CD8-positive, alpha-beta T cell (primary cell): ENCODE measurements at places on chromosomes 7 and 10. TPM values are rescaled to one million over a fixed set of nuclear protein-coding genes. Genes with fewer than 3 reads are reported as not detected.

The ACSL5 gene
- 11.6 TPM for total RNA-seq

The PRSS2 gene
- total RNA-seq = not detected

The RHOBTB1 gene
- total RNA-seq = not detected

DNA sequence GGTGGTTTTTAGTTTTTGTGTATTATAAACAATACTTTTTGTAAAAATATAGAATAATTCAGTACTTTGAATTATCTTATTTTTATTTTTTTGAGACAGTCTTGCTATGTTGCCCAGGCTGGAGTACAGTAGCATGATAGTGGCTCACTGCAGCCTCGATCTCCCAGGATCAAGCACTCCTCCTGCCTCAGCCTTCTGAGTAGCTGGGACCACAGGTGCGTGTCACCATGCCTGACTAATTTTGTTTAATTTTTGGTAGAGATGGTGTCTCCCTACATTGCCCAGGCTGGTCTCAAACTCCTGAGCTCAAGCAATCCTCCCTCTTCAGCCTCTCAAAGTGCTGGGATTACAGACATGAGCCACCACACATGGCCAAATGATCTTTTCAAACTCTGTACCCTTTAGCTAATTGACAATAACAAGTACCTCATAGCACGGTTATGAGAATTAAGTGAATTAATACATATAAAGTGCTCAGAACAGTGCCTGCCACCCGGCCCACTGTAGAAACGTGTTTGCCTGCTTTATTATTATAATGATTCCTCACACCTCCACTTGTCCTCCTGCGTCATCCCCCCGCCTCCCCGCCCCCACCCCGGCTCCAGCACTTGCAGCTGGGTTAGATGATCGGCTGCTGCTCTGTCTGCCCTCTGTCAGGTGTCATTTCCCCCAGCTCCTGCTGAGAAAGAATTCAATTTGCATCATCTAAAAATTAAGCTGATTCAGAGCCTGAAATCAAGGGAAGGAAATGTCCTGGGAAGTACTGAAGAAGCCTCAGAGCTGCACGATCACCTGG is 53.6 kb upstream of the NRF1 start:
- DNase-seq = no peak

GRCh38 chr10:116017405-116017804 is 255.6 kb downstream of the GFRA1 start:
- DNase-seq = no peak

GRCh38 chr10:25972631-25973030 is 38.6 kb downstream of the MYO3A start:
- DNase-seq = no peak

GRCh38 chr10:110864662-110865140 is 7.0 kb upstream of the PDCD4 start:
- DNase-seq = peak; percentile 51
